ENCODE measurements at places on chromosomes 5 and 9. TPM values are rescaled to one million over a fixed set of nuclear protein-coding genes. Genes with fewer than 3 reads are reported as not detected.

The FCHO2 gene
- 18.4 TPM for total RNA-seq

The TXNDC8 gene
- total RNA-seq = not detected

The DNAJC18 gene
- 15.3 TPM for total RNA-seq

The FAM221B gene
- total RNA-seq = not detected

The WWC1 gene
- total RNA-seq = 0.89 TPM

The TTC23L gene
- 0.13 TPM for total RNA-seq

The IFNA13 gene
- 0.04 TPM for total RNA-seq

- no peak for DNase-seq
Measured at GRCh38 chr9:116750510-116750909, 63.4 kb downstream of the TRIM32 start.

GRCh38 chr5:9437741-9438240, 108.1 kb downstream of the SEMA5A start:
- no peak for DNase-seq

DNA sequence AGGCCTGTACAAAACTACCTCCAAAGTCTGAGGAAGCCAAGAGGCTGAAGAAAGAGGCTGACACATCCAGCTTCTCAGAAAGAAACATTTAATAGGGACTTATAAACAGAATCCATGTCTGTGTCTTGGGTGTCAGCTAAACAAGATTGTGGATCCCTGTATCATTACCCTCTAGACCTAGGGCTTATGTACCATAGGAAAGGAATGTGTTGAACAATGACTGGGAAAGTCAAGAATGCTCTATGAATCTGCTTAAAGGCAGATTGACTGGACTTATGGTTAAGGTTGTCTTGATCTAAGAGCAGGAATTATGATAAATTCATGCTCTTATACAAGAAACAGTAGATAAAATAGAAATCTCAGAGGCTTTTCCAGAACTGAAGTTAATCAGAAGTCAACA, 335.7 kb upstream of the RPS23 start:
- DNase-seq = no peak

DNA sequence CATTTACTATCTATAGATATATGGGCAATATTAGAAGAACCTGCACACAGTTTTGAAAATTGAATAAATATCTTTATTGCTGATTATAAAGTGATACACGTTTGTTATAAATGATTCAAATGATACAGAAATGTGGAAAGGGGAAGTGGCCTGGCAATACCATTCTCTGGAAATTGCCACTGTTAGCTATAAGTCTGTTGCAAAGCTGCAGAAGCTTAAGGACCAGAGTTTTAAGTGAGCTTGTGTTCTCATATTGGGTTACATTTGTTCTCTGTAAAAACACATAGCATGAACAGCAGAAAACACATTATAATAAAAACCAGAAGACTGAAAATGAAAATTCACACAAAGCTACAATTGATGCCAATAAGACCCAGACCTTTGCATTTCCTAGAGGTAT, 59.6 kb downstream of the RASGRF2 start:
- DNase-seq = no peak

GRCh38 chr5:117463881-117464570, 889.4 kb upstream of the SEMA6A start:
- peak; percentile 73 for DNase-seq

DNA sequence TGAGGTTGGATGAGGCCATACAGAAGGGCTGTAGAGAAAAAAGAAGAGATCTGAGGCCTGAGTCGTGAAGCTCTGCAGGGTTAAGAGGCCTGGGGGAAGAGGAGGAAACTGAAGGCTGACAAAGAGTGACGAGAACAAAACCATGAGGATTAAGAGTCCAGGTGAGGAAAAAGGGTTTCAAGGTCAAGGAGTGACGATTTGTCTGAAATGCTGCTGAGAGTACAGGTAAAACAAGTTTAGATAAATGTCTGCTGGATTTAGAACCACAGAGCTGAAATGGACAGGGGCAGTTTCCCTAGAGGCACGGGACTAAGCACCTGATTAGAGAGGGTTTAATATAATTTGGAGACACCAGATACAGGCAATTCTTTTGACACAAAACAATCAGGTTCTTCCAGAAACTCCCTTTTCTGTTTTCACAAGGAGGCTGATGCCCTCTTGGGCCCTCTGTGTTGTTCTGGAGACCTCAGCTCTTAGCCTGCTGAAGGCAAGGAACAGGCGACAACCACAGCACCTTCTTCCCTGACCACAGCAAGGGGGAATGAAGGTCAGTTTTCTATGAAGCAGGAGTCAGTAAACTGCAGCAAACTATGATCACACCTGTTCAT, 14.6 kb upstream of the GCNT1 start:
- no peak for DNase-seq

- DNase-seq = no peak
Measured at GRCh38 chr5:28234356-28234968, 1196.1 kb upstream of the CDH9 start.

GRCh38 chr9:38362852-38363588, 29.5 kb upstream of the ALDH1B1 start:
- DNase-seq = peak; percentile 89

GRCh38 chr9:3758816-3759576, 233.2 kb upstream of the RFX3 start:
- DNase-seq = peak; percentile 5

DNA sequence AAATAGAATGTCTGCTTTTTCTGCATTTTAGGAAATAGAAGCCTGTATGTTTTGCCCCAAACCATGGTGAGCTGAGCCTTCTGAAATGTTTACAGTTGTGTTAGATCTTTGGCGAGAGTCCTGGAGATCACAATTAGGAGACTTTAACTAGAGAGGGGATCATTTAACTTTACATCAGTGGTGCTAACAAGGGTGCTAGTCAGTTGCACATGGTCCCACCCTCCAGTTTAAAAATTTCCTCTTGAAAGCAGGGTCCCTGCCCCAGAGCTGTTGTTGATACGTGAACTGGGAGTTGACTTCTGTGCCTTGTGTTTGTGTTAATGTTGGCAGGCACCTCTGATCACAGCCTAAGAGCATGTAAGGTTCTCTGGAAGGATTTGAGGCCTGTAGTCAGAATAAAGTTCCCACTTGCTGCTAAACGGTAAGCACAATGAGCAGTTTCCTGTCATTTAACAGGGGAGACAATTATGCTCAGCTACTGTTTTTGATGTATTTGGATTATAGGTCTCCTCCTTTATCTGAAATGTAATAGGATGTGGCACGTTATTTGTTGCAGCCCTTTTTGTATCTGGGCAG, 43.7 kb downstream of the RASGRF2 start:
- no peak for DNase-seq

GRCh38 chr5:42718591-42718990, 38.0 kb upstream of the CCDC152 start:
- no peak for DNase-seq

DNA sequence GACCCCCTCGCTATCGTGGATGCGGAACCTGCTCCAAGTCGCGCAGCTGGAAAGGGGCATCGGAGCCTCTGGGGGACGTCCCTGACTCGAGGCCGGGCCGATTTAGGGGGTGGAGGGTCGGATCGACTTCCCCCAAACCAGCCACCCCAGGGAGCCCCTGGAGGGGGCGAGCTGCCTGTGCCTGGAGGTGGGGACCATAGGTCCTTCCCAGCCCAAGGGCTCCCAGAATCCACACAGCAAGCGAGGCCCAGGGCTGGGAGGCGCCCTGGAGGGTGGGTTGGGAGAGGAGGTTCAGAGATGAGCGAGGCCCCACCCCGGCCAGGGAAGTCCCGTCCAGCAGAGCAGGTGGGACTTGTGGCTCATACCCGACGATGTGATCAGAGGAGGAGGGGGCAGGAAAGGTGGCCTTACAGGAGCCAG, 147.6 kb downstream of the GAPVD1 start:
- DNase-seq = no peak

- DNase-seq = no peak
Measured at GRCh38 chr9:133117271-133118178, 3.5 kb downstream of the RALGDS start.

All from muscle of leg (tissue), 16 donors.